Stimulated activated CD8-positive, alpha-beta memory T cell treated with anti-CD3 and anti-CD28 coated beads, Interleukin-4, amount 100 ng/mL, for 24 hours (primary cell): ENCODE measurements at places on chromosomes 2 and 18.

DNA sequence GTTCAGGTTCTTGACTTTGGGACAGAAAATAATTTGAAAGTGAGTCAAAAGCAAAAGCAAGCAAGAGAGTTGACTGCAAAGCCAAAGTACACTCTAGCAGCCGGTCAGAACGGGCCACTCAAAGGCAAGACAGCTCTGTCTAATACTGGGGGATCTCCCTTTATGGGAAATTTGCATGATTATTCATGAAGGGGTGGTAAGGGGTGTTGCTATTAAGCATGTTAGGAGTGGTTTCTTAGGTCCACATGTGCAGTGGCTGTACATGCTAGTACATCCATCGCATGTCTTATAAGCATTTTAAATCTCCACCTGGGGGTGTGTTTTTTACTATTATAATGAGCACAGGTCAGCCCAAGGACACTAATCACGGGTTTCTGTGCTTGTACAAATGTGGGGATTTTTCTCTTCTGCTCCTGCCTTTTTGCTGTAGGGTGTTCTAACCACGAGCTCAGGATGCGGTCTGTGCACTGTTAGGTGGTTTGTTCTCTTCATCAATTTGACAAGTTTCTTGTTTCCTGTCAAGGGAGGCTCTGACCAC, 60.2 kb upstream of the SPP2 start:
- peak; percentile 23 for DNase-seq

GRCh38 chr2:44777036-44777435, 164.5 kb upstream of the SIX3 start:
- DNase-seq: no peak

DNA sequence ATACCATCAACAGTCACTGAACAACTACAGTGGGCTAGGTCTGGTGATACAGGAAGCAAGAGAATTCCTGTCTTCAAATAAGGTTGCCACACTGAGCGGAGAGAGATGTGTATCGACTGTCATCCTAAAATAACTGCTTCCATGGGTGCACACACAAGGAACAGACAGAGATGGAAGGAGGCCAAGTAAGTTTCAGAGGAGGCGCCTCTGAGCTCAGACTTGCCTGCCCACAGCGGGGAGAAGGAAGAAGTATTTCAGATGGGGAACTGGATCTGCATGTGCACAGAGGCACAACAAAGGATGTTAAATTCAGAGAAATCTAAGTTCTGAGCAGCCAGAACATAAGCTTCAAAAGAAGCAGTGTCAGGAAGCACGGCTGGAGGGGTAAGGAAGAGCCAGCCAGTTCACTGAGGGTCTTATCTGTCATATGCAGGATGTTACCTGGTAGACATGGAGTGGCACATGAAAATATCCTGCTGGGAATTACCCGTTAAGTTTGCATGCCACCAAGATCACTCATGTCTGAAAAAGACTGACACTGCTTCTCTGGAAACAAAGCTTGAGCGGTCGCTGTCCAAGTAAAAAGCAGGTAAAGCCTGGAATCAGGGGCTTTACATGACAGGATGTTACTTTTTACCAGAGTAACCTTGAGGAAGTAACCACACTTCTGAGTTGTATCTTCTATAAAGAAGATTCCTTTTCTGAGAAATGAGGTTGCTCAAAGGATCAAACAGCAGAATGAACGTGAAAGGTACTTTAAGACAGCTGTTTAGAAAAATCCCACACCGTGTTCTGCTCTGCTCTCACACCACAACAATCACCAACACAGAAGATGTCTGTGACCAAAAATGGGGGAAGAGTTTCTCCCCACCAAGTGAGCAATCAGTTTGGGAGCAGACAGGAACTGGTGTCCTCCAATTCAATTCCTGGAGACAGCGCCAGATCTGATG, 260.2 kb downstream of the NBAS start:
- DNase-seq: no peak

DNA sequence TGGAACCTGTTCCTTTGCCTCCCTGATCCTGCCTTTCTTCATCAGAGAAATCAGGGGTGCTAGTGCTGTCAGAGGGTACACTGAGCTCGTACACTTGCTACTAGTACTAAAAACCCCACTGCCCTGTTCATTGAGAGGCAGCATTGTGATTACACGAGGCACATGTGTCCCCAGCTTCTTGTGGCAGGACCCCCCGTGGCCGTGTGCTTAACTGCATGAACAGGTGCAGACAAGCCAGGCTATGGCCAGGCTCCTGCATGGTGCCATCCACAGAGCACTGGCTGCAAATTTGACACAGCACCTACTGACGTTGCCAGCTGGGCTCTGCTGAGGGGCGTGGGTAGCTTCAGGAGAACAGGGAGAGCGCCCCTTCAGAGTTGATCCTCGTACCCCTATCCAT, 248.4 kb downstream of the GLI2 start:
- no peak for DNase-seq

DNA sequence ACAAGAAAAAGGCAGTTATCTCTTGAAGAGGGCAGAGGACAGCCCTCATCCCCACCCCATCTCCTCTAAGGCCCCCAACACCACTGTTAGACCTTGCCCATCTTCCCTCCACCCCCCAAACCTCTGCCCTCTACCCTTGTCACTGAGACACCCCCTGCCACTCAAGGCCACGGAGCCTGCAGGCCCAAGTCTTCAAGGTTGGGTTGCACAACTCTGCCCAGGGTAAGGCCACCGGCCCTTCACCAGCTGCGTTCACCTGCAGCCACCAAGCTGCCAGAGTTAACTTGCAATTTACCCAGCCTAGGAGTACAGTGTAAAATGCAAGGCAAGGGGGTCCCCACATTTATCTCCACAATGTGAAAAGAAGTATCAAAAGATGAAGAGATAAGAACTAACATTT, 128.7 kb upstream of the PKDCC start:
- DNase-seq: no peak

DNA sequence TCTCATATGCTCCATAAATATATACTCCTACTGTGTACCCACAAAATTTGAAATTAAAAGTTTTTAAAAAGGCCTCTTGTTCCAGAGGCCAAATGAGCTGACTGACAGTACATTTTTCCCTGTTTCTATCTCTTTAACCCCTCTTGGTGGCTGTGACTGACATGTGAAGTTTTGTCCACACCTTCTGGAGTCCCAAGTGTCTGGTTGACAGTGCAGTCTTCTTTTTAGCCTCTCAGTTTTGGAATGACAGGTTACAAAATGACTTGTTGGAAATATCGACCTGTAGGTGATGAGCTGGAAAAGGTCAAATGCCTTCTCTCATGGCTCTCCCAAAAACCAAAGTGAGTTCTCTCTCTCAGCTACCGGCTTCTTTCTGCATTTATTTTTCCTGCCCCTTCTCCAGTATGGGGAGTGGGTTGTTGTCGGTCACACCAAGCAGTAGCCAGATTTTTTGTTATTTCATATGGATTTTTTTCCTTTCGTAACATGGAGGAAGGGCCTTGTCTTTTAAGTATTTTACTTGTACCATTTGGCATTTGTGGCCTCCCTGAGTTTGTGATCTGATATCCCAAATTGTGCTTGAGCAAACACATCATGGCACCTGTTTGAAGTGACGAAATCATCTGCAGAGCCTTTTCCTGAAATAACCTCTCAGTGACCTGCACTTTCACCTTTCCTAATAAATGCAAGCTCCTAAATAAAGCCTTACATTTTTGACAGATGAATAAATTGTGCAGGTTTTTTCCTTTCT, 143.9 kb downstream of the ESCO1 start:
- no peak for DNase-seq

DNA sequence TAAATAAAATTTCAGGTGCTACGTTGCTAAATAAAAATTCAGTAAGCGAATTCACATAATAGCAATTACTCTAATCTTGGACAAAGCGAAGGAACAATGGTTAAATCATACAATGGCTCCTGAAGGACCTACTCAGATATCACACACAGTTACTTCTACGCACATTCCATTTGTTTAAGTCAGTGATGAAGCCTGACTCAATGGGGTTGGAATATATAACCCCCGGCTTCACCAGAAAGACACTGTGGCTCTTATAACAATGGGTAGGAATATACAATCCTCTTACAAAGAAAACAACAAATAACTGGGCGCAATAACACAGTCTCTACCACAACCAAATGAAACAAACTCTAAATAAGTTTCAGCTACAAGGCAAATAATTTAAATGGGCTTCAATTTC, 349.5 kb downstream of the IRS1 start:
- DNase-seq: no peak

DNA sequence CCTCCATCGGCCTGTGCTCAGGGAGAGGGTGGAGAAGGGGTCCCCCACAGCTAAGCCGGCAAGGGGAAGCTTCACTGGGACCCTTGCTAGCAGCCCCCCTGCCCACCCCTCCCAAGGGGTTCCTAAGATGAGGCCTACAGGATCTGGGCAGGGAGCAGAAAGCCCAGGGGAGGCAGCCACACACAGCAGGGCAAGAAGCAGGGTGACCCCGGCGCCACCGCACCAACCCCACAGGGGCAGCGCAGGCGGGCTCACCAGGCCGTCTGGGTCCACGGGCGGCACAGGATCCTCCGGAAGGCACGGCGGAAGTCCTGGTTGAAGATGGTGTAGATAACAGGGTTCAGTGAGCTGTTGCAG, 1.8 kb downstream of the ADRA2B start:
- no peak for DNase-seq

GRCh38 chr18:23916338-23916737, 98.2 kb upstream of the TTC39C start:
- DNase-seq: no peak

DNA sequence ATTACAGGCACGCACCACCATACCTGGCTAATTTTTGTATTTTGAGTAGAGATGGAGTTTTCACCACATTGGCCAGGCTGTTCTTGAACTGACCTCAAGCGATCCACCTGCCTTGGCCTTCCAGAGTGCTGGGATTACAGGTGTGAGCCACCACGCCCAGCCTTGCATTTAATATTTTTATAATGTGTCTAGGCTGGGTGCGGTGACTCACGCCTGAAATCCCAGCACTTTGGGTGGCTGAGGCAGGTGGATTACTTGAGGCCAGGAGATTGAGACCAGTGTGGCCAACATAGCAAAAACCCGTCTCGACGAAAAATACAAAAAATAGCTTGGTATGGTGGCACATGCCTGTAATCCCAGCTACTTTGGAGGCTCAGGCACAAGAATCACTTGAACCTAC, 3.2 kb downstream of the RPL37A start:
- DNase-seq: no peak

GRCh38 chr2:68749345-68749744, 14.7 kb downstream of the ARHGAP25 start:
- no peak for DNase-seq

GRCh38 chr2:9693196-9693491, 62.3 kb upstream of the YWHAQ start:
- no peak for DNase-seq

- DNase-seq: no peak
Measured at GRCh38 chr18:7609617-7610016, 42.5 kb downstream of the PTPRM start.

GRCh38 chr2:63424329-63425078, 163.8 kb downstream of the WDPCP start:
- no peak for DNase-seq

- no peak for DNase-seq
Measured at GRCh38 chr2:17878281-17879136, at the start of gene KCNS3. Gene KCNS3, plus strand, starts transcription at chr2:17878667. Its CDS starts 52,342 bp downstream, at chr2:17931009.
